ENCODE measurements at places on chromosomes 7 and 10.

DNA sequence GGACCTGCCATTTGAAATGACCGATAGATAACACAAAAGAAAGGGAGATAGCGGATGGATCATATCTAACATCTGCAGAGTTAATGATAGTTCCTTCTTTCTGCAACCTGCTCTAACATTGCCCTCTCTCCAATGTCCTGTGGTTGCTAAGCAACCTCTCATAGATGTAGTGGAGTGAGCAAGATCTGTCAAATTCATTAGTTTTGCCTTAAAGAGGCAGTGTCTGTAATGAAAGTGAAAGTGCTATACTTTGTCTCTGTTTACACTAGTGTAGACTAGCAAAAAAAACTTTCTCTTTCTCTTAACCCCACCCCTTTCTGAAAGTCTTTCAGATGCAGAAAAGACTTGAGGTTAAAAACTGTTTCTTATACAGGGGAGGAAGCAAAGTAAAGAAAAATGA is 1196.9 kb downstream of the SORCS3 start:
- no peak for DNase-seq

GRCh38 chr10:132562916-132563456 is 25.4 kb downstream of the INPP5A start:
- DNase-seq = no peak

- DNase-seq = no peak
These were observed 101.1 kb upstream of the RET start for GRCh38 chr10:42975558-42976340.

GRCh38 chr10:90372451-90372850 is 485.4 kb downstream of the HTR7 start:
- DNase-seq = no peak

- no peak for DNase-seq
These were observed 58.9 kb downstream of the CALML3 start for GRCh38 chr10:5583525-5584175.

DNA sequence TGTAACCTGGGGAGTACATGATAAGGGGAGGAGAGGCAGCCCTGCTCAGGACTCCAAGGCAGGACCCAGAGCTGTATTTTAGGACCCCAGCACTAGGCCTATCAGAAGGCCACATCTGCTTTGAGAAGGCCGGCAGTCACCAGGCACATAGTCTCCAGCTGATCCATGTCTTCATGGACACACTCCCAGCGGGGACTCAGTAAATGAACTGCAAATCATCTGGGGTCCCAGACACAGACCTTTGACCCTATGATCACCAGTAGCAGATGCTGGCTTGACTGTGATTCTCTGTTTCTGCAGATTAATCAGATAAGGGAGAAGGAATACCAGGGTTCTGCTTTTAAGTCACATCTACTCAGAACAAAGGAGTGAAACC is 341.4 kb upstream of the PODXL start:
- DNase-seq = no peak

DNA sequence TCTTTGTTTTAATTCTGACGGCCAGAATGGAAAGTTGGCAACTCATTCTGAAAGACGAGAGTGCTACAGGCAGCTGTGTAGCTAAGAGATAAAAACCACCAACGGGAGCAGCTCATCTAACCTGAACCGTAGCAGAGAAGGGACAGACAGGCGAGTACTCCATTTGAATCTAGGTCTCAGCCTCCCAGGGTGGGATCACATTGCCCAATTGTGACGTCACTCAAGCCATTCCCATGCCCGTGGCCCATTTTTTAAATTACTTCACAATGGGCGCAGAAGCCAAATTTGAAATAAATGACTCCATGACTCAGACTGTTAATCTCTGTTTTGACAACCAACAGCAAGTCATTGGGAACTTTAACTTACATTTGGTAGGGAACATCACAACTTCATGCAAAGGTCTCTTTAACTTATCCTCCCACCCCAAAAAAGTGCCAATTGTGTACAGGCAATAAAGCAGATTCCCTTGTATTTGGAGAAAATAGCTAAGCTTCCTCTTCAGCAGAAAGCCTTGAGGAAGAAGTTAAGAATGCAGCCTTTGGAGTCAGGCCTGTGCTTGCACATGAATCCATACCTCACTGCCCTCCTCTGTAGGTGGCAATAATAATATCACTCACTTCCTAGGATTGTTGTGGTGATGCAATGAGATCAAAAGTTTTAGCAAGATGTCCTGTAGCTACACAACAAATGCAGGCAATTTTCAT is 93.2 kb upstream of the KIF5B start:
- DNase-seq = peak; percentile 61

DNA sequence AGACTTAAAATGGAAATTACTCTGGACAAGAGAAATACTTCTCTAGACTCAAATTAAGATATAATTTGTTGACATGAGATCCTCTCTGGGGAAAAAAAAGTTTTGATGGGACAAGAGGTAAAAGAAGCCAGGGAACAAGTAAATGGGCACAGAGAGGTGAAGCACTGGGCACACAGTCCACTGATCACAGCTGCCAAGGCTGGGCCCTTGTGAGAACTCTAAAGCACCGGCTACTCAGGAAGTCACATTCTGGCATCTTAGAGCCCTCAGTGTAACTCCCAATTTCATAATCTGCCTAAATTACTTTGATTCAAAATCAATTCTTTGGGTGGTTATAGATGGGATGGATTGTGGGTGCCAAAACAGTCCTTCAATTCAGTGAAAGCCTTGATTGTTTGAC is 123.2 kb upstream of the CACNA2D1 start:
- no peak for DNase-seq

GRCh38 chr7:18213652-18214051 is 186.0 kb upstream of the PRPS1L1 start:
- no peak for DNase-seq

GRCh38 chr10:132447446-132448247 is 50.6 kb downstream of the PWWP2B start:
- DNase-seq = peak; percentile 90

- no peak for DNase-seq
These were observed 97.6 kb downstream of the LYZL1 start for GRCh38 chr10:29386342-29386999.

GRCh38 chr7:73439410-73439704 is 5.8 kb downstream of the FZD9 start:
- no peak for DNase-seq

DNA sequence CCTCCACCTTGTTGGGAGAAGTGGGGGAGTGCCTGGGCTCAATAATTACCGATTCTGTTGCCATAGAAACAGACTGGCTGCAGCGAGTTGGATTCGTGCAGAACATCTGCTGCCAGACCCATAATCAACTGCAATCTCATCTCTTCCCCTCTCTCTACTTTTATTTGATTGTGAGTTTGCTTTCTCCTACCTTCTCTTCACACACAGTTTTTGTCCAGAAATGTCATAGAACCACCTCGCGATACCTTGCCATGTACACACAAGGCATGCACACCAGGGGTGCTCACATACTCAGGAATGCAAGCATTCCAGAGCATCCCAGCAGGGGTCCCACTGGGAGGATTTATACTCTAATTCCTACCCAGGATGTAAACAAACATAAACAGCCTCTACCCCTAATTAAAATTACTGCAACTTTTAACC is 262.2 kb upstream of the AOAH start:
- DNase-seq = no peak

- DNase-seq = no peak
These were observed 20.4 kb downstream of the SH2B2 start for GRCh38 chr7:102306916-102307677.

GRCh38 chr7:18179093-18179492 is 151.4 kb upstream of the PRPS1L1 start:
- no peak for DNase-seq

DNA sequence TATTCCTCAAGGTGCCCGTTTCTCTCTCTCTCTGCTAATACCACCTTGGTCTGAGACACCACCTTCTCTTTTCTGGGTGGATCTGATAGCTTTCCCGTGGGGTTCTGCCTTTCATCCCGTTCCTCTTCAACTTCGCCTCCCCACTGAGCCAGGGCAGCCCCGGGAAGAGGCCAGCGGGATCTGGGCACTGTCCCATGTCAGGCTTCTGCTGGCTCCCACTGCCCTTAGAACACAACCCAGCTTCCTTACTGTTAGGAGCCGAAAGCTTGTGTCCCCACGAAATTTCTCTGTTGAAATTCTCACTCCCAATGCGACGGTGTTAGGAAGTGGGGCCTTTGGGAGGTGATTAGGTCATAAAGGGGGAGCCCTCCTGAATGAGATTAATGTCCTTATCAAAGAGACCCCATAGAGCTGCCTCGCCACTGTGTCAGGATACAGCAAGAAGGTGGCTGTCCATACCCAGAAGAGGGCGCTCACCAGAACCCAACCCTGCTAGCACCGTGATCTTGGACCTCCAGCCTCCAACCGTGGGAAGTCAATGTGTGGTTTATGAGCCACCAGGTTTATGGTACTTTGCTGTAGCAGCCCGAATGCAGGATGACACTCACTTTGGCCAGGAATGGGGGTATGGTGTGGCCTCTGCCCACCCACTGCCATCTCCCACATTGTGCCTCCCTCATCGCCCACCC is 79.2 kb downstream of the CAMK1D start:
- no peak for DNase-seq

DNA sequence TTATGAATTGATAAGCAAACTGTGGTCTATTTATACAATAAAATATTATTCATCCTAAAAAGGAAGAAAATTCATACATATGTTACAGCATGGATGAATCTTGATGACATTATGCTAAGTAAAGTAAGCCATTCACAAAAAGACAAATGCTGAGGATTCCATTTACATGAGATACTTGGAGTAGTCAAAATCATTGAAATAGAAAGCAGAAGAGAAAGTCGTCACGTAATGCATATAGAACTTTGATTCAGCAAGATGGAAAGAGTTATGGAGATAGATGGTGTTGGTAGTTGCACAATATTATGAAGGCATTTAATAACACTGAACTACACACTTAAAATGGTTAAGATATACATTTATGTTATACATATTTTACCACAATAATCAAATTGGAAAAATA is 309.7 kb upstream of the KLF6 start:
- no peak for DNase-seq

DNA sequence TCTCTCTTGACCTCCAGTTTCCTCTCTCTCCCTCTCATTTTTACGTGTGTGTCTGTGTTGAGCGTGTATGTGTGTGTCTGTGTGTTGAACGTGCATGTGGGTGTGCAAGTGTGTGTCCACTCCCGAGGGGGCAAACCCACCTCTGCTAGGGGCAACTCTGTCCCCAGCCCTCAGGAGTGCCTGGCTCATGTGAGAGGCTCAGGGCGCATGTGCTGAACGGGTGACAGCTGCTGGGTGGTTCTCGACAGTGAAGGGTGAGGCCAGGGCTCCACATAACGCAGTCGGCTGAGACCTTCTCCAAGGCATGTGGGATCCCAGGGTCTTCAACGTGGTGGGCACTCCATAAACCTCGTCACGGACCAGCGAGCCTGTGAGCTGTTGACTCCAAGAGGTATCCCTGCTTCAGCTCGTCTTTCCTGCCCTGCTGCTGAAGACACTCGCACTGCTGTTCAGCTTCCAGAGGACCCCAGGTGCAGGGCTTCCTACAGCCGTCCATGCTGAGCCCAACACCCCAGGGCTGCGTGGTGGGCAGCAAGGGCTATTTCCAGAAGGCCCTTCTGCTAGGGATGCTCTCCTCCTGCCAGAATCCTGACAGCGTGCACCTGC is 361.6 kb upstream of the SHH start:
- DNase-seq = no peak

DNA sequence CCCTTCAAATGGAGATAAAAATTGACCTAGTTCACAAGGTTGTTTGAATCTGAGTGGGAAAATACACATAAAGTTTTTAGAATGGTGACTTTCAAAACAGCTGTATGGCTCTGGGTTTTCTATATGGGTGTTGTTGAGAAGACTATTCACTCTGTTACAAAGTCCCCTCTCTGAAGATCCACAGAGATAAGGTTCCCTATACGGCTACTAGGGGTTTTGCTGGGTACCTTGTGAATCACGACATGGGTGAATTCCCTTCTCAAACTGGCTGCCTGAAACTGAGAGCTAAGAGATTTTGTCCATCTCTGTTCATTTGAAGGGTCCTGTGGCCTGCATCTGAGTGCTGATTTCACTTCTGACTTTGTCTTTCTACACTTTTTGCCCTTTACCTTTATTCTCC is 11.8 kb upstream of the SLC13A1 start:
- no peak for DNase-seq

DNA sequence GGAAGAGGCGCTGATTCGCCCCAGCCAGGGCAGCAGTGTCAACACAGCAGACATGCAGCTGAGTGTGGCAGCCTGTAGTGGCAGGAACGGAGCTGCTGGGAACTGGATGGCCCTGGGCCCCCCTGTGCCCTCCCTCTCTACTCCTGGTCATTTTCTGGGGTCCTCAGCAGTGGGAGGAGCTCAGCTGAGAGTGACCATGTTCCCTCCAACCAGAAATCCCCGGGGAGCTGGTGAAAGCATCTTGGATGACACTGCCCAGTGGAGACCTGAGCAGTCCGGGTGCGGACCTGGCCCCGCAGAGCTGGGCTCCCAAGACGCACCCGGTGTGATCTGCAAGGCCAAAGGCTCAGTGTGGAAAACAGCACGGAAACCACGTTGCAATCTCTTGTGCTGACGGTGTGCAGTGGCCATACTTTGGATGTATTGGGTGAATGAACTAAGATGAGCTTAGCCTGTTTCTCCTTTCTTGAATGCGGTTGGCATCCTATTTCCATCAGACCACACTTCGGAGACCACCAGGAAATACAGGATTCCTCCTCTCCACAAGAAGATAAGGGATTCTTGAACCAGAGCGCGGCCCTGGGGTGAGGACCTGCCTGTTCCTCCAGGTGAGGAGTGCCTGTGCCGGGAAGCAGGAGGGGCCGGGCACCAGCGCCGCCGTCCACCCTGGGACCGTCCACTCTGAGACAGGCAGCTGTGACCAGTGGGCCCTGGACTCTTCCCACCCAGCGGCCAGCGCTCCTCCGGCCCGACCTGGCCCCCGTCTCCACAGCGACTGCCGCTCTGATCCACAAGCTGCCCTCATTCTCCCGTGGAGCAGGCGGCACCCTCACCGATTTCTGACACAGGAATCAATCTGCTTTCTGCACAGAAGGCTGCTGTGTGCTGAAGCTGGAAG is 93.5 kb upstream of the DIP2C start:
- no peak for DNase-seq

DNA sequence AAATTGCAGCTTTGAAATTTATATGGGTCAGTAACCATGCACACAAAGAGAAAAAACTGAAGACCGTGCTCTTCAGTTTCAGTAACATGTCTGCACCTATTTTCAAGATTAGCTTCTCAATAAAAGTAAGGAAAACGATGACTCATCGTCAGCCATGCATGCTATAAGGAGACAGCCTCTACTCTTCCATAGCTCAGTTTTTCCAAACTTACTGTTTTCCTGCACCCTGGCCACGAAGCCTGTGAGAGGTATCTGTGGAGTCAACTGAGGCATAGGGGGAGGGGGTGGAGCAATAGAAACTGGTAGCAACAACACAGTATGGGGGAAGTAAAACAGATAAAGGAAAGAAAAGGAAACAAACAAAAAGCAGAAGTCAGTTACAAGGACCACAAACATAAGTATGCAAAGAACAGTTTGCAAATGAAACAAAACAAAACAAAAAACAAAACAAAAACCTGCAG is 58.0 kb downstream of the PDSS1 start:
- DNase-seq = no peak

GRCh38 chr7:149409895-149410294 is 51.0 kb downstream of the ZNF777 start:
- no peak for DNase-seq
